ENCODE measurements at places on chromosomes 2 and 18.

DNA sequence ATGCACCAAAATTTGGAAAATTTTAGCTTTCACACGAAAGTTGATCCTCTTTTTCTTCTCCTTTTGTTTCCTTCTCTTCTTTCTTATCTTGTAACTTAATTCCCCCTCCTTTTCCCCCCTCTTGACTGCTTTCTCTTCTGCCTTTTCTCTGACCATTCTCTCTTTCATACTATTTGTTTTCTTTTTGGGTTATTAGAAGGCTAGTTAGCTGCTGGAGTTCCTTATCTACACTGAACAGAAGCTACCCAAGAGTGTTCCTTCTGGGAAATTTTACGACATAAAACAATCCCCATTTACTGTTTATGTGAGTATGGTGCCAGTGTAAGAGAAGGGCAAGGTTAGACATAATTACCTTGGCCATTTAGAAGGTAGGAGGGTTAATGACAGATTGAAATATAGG lies 218.4 kb upstream of the DTNA start:
- DNase-seq, result no peak

GRCh38 chr2:239162976-239163687 lies 237.7 kb downstream of the HDAC4 start:
- DNase-seq, result no peak

DNA sequence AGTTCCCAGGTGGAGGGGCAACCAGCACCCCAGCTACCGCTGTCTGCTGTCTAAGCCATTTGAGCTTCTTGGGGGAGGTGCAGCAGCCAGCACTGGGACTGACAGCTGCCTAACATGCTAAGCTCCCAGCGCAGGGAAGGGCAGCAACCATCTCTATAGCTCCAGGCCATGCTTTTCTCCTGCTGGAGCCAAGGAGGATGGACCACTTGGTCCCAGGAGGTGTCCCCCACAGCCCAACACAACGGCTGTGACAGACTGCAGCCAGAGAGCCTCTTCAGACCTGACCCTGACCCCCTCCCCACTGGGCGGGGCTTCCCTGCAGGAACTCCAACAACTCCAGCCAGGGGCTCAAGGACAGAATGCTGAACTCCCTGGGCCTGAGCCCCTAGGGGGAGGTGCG lies 370.6 kb upstream of the REG3G start:
- no peak for DNase-seq

DNA sequence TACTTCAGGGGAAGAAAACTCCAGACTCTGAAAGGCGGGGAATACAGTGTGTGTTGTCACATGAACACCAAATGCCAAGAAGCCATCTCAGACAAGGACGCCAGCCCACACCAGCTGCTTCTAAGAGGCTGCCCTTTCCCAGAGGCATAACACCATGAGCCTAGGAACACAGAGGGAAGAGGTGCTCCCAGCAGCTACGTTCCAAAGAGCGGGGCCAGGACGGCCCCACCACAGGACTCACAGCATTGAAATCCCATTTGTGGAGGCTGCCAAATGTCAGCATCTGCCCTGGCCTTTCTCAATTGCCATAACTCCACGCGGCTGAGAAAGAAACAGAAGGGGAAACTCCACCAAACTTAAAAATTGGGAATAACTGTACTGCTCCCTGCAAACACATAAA lies 20.1 kb upstream of the ID2 start:
- no peak for DNase-seq

DNA sequence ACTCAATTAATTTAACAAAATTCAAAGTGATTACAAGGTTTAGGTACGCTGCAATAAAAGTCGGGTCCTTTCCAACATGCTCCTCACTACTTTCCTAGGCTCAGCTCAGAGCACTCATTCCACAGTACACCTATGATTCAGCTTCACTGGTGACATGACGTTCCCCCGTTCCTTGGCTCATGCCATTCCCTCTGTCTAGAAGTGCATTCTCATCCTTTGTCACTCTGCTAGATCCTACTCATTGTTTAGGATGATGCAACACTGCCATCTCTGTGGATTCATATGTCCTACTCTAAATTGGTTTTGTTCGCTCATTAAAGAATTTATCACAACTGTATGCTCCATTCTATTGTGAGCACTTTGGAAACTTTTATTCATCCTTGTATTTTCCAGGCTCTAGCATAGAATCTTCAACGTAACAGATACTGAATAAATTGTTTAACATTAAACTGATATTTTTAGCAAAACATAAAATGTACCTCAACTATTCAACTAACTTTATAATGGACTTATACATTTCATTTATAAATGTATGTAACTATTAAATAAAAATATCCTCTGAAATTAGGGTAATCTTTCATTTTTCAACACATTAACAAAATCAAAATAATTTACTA lies 78.6 kb downstream of the FAM228A start:
- DNase-seq, result no peak
